Testis (tissue), 5 donors: ENCODE measurements at places on chromosomes 13 and 19.

- peak overlapping the region; percentile 66 for H3K4me3 ChIP-seq
- no peak for DNase-seq
- H3K4me1 ChIP-seq: peaks cover 16% of the 10 kb centered on the region
- H3K36me3 ChIP-seq: no peaks in the 10 kb centered on the region
- peak overlapping the region; percentile 93 for H3K27ac ChIP-seq
These were observed 16.5 kb upstream of the ERCC1 start for GRCh38 chr19:45440259-45440638.

DNA sequence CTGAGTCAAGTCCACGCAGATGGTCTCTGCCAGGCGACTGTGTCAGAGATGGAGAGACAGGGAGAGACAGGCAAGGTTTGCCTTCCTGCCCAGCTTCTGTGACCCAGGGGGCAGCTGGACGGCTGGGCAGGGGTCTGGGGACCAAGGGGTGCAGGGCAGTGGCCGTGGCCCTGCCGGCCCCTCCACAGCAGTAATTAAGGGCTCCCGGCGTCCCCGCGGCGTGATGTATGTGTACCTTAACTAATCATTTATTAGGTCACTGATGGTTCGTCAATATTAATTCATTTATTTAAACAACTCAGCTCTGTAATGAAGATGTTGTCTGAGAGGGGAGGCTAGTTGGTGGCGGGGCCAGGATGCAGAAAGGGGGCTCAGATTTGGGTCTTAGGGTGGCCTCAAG, 28.6 kb upstream of the TCF3 start:
- H3K36me3 ChIP-seq: no peaks in the 10 kb centered on the region
- H3K4me3 ChIP-seq: no peak overlapping the region
- no peaks in the 10 kb centered on the region for H3K27me3 ChIP-seq
- no peak for DNase-seq
- no peak overlapping the region for H3K27ac ChIP-seq
- peaks cover 2% of the 10 kb centered on the region for H3K4me1 ChIP-seq

DNA sequence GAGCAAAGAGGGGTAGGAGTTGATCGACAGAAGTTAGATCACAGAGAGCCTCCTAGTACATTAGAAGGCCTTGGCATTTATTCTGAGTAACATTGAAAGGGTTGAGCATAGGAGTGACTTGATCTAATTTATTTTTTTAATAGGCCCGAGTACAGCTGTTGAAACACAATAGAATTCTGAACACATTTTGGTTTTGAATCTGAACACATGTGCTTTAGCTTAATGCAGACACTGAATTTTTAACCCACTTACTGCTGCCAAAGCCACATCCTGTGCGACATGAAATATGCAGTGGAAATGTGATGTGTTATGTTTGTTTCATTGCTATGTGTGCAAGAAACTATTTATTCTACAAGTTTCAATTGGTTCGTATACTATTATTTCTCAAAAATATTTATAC, 1505.9 kb downstream of the PCDH9 start:
- H3K27me3 ChIP-seq: no peaks in the 10 kb centered on the region
- no peak overlapping the region for H3K27ac ChIP-seq
- no peak for DNase-seq
- H3K36me3 ChIP-seq: no peaks in the 10 kb centered on the region
- H3K4me3 ChIP-seq: no peak overlapping the region

- no peaks in the 10 kb centered on the region for H3K4me1 ChIP-seq
- no peak for DNase-seq
- H3K27ac ChIP-seq: no peak overlapping the region
- no peaks in the 10 kb centered on the region for H3K27me3 ChIP-seq
- H3K36me3 ChIP-seq: no peaks in the 10 kb centered on the region
These were observed 104.2 kb upstream of the IPO5 start for GRCh38 chr13:97849305-97849704.

GRCh38 chr19:12899891-12900518, 9.0 kb downstream of the GCDH start:
- no peaks in the 10 kb centered on the region for H3K27me3 ChIP-seq
- no peak for DNase-seq
- H3K27ac ChIP-seq: no peak overlapping the region

GRCh38 chr19:35013820-35014754, 14.0 kb downstream of the GRAMD1A start:
- H3K27ac ChIP-seq: no peak overlapping the region
- no peak for DNase-seq
- H3K36me3 ChIP-seq: no peaks in the 10 kb centered on the region
- H3K27me3 ChIP-seq: no peaks in the 10 kb centered on the region

DNA sequence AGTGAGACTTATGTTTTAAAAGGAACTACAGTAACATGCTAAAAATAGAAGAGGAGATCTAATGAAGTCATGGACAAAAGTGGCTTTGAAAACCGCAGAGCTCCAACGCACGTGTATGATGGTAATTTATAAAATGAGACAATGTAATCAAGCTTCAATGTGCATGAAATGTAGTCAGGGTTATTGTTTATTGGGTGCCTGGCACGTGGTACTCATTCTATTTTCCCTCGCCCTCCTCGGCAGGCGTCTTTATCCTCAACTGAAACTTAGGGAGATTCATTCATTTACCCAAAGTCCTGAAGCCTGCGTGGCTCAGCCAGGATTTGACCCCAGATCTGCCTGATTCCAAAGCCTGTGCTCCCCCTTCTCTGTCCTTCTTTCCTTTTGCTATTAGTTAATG, 79.8 kb downstream of the CHST8 start:
- H3K27ac ChIP-seq: no peak overlapping the region
- no peak for DNase-seq
- H3K36me3 ChIP-seq: no peaks in the 10 kb centered on the region
- H3K4me3 ChIP-seq: no peak overlapping the region
- no peaks in the 10 kb centered on the region for H3K4me1 ChIP-seq
- no peaks in the 10 kb centered on the region for H3K27me3 ChIP-seq
